ENCODE measurements at places on chromosomes 12 and 14.

DNA sequence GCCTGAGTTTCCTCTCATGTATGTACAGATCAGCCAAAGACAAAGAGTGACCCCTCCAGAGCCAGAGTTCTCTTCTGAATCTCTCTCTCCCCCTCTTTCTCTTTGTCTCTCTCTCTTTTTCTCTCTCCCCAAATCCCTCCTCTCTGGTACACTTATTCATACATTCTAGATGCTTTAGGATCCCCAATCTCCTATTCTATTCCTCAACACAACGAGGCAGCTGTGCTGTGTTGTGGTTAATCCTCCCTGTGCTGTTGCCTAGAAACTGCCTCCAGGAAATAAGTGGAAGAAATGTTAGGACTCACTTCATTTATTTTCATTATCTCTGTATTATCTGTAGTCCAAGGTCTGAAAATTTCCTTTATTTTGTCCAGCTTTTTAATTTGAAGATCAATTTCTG lies 350.5 kb upstream of the OR4E1 start:
- DNase-seq: no peak

DNA sequence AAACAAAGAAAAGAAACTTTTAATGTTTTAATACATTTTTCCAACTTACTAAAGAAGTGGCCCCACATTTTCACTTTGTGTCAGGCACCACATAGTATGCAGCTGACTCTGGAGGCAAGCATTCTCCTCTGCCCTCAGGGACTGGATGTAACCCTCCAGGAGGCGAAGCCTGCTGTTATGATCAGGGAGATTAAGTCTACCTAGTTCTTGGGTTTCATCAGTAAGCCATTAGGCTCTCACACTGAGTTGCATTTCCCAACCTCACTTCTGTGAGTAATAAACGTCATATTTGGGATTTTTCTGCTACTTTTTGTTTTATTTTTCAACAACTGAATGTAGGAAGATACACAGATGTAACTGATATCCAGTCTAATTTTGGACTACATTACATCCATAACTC lies 101.2 kb upstream of the LRFN5 start:
- no peak for DNase-seq

- DNase-seq: no peak
These were observed 115.2 kb upstream of the PELI2 start for GRCh38 chr14:56002876-56003625.

DNA sequence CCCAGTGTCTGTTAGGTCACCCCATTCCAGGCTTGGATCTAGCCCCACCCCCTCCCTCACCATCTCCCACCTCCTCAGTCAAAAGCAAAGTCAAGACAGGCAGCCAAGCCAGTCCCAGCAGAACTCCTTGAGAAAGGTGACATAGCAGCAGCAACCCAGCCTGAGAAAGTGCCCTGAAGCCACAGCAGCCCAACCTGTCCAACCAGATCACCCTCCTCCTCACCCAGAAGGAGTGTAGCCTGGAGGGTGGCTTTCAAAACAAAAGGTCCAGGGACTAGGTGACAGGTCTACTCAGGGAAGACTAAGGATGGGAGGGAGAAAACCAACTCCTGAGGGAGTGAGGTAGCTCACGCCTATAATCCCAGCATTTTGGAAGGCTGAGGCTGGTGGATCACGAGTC lies 5.2 kb downstream of the RAB15 start:
- DNase-seq: no peak

DNA sequence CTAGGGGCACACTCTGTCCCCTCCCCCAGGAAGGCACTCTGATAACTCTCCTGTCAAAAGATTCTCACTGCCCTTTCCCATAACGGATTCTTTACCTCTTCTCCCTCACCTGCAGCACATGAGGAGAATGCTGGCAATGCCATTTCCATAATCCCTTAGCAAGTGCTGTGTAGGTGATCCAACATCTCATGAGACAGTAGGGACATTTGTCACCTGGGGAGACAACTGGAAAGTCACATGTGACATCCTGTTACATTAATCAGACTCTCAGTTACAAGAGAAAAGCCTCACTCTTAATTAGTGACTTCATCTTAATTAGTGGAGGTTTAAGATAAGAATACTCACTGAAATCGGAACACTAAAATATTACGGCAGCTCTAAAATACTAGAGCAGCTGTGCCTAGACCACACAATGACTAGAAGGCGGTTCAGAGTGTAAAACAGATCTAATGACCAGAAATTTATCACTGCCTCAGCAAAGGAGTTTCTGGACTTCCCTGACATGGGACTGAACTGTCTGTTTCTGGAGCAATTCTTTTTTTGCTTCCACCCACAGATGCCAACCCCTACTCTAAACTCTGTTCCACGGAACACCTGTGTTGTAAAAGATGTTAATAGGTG lies 75.1 kb downstream of the SPTSSA start:
- no peak for DNase-seq

DNA sequence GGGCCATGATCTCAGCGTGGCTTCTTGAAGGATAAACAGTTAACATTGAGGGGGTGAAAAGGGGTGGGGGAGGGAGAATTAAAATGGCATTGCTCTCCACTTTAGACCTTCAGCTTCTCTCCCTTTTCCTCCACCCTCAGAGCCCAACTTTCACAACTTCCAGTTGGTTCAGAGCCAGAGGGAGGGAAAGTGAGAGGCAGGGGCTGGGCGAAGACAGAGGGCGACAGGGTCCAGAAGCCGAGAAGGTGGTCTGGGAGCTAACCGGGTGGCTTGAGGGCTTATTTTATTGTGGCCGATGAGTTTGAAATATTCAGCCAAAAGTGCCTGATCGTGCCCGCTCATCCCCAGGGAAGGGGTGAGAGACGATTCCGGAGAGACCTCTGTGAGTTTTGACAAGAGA lies 4.1 kb downstream of the BMP4 start:
- no peak for DNase-seq

GRCh38 chr12:84502907-84503787 lies 409.5 kb downstream of the SLC6A15 start:
- DNase-seq: peak; percentile 16

GRCh38 chr14:29955087-29955486 lies 27.4 kb upstream of the PRKD1 start:
- DNase-seq: no peak

DNA sequence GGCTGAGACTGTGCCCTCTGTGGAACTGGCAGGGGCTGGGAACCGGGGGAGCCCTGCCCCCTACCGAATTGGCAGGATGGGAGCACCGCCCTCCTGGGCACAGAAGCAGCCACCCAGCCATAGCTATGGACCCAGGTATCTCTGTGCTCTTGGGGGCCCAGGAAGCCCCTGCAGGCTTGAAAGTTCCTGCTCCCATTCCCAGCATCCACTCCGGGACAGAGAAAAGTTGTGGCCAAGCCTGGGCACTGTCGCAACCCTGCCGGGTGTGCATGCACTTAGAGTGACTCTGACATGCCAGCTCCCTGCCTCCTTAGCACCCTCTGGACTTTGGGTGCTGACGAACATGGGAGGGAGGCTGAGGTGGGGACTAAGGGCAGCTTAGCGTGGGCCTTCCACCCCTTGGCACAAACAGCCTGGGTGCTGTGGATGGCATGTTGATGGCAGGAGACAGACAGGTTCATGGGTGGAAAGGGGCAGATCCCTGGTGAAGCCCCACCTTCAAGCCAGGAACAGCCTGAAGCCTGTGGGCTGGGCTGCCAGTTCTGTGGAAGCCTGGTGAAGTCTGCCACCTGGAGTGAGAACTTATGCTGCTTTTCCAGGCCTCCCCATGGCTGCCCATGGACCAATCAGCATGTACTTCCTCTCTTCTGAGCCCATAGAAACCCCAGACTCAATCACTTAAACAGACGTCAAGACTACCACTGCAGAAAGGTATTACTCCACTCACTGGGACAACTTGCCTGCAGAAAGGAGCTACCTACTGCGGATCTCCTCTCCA lies 279.0 kb downstream of the ATXN7L3B start:
- DNase-seq: no peak

DNA sequence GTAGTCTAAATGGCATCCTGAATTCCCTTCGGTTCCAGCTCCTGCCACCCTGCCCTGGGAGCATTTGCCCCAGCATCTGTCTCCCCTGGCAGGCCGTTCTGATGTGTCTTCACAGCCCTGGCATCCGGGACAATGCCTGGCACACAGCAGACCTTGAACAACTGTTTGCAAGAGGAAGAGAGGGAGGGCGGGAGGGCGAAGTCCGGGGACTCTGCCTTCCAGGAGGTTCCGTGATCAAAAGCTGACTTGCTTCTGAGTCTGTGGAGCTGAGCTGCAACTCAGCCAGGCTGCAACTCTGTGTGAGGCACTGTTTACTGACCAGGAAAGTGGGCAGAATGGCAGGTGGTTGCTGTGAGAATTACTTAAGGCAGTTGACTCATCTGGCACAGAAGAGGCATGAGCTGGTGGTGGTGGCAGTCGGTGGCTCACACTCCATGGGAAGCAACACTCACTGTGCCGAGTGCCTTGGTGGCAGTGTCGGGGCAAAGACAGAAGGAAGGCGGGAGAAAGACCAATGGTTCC lies 61.1 kb upstream of the DLK1 start:
- DNase-seq: no peak

DNA sequence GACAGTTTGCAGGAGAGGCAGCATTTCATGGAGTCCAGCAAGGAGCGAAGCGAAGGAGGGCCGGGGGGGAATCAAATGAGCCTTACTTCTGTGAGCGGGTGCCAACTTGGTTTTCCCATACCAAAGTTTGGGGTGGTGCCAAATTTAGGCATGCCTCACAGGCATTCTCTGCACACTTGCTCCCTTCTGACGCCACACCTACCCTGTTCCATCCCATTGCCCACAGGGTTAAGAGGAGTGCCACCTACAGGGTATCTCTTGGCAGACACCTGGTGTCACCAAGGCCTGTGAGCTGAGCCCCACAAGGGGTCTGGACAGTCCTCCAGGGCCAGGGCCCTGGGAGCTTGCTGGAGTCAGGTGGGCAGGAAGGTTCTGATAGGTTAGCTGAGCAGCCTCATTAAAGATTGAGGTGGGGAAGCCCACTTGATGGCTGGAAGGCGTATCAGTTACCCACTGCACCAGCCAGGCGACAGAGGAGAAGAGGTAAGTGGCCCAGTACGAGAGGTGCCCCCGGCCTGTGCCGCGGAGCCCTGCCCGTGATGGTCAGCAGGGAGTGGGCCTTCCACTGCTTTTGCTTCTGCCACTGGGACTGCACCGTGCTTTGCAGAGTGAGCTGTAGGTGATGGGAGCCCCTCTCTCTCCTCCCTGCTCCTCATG lies 45.2 kb downstream of the DEGS2 start:
- DNase-seq: no peak

- no peak for DNase-seq
These were observed 162.9 kb upstream of the SYT10 start for GRCh38 chr12:33602515-33602914.

DNA sequence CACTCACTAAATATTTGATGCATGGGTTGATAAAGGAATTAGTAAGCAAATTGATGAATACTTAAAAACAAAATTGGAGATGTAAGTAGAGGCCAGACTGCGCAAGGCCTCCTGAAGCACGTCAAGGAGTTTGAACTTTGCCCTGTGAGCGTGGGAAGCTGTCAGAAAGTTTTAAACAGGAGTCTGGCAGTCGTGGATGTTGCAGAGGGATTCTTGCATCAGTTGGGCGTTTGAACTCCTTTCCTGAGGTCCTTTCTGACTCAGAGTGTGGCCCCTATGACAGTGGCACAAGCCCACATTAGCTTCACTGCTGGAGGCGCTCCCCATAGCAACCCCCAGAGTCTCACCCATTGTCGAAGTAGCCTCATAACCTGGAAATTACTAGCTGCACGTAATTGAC lies 17.9 kb upstream of the IL22 start:
- DNase-seq: no peak

DNA sequence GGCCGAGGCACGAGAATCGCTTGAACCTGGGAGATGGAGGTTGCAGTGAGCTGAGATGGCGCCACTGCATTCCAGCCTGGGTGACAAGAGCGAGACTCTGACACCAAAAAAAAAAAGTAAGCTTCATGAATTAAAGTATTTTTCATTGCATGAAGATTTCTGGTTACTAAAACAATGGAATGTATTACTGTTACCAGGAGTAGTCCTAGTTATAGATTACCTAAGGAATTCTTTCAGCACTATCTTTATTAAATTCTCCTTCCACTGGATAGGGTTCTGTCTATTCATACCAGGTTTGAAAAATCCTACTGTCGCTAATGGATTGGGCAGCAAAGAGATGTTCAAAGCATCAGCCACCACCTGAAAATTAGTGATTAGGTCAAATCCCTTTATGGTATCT lies 12.4 kb downstream of the ETFRF1 start:
- no peak for DNase-seq

- DNase-seq: no peak
These were observed 52.4 kb downstream of the BRMS1L start for GRCh38 chr14:35878272-35879150.

- no peak for DNase-seq
These were observed 9.3 kb upstream of the TMEM260 start for GRCh38 chr14:56570295-56570694.

- DNase-seq: no peak
These were observed 467 bp upstream of the JAG2 start for GRCh38 chr14:105168979-105169507.

GRCh38 chr12:2854669-2855453 lies 2.0 kb downstream of the TEX52 start:
- DNase-seq: no peak

GRCh38 chr14:67514650-67515385 lies 18.3 kb upstream of the PLEKHH1 start:
- DNase-seq: peak; percentile 75

- DNase-seq: no peak
These were observed 370.3 kb downstream of the DAD1 start for GRCh38 chr14:22218728-22219127.

GRCh38 chr12:46534327-46534840 lies 161.8 kb upstream of the SLC38A2 start:
- DNase-seq: no peak

DNA sequence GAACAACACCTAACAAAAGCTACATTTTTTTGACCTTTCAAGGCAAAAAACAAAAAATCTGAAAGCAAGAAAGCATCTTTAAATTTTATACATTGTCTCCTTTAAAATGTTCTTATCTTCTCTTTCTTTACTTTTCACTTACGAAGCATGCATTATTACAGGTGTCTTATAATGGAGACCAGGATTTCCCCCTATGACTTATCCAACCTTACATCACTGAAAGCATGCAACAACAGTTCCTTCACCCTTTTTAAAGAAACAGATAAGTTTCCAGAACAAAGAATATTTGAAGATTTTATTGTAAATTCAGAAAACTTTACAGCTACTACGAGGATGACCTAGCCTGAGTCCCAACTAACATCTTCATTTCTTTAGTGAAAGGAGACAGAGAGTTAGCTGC lies 277.2 kb downstream of the AKAP6 start:
- DNase-seq: no peak

GRCh38 chr12:79842630-79843029 lies 92.3 kb downstream of the PPP1R12A start:
- DNase-seq: no peak

DNA sequence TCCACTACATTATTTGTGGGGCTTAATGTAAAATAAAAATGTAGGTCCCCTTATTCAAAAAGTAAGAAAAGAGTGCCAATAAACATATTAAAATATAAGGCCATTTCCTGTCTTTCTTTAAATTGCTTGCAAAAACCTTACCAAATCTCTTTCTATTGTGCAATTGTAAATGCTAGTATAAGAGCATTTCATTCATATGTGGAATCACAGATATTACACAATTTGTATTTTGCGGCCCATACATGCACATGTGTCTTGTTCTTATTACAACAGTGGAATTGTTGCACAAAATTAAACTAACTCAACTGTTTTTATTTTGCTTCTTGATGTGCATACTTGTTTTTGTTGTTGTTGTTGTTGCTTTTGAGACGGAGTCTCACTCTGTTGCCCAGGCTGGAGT lies 20.1 kb upstream of the CRADD start:
- no peak for DNase-seq

GRCh38 chr12:29616664-29617406 lies 119.3 kb upstream of the OVCH1 start:
- no peak for DNase-seq
